Activated CD4-positive, CD25-positive, alpha-beta regulatory T cell (primary cell): ENCODE measurements at places on chromosomes 7 and 10.

DNA sequence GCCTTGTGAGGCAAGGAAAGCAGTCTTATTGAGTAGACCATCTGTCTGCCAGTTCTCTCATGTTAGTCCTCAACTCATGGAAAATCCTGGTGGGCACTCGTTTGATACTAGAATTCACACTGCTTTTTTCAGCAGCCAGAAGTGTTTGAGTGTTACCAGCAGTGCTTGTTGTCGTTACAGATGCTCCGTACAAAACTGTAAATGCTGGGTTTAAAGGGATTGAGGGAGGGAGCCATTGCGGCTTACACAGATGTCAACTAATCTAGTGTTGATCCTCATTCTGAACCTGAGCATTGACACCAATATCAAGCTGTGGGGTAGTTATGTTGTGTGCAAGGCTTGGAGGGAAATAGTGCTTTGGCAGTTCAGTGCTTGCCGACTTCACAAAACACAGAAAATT is 348.6 kb downstream of the AUTS2 start:
- DNase-seq, result no peak

DNA sequence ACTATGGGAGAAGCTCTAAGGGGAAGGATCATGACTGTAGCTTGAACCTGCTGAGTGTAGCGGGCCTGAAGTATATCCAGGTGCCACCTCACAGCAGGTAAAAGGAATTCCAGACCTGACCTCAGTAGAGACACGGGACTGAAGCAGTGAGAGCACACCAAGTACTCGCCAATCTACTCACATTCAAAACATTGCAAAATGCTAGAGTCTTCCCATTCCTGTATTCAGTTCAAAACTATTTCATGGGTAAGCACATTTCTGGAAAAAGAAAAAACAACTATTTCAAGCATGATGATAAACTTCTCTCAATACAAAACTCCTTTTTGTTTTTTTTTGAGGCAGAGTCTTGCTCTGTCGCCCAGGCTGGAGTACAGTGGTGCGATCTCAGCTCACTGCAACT is 121.9 kb upstream of the AUTS2 start:
- no peak for DNase-seq

- DNase-seq, result no peak
These were observed 188.6 kb downstream of the RPS24 start for GRCh38 chr10:78222096-78222790.

DNA sequence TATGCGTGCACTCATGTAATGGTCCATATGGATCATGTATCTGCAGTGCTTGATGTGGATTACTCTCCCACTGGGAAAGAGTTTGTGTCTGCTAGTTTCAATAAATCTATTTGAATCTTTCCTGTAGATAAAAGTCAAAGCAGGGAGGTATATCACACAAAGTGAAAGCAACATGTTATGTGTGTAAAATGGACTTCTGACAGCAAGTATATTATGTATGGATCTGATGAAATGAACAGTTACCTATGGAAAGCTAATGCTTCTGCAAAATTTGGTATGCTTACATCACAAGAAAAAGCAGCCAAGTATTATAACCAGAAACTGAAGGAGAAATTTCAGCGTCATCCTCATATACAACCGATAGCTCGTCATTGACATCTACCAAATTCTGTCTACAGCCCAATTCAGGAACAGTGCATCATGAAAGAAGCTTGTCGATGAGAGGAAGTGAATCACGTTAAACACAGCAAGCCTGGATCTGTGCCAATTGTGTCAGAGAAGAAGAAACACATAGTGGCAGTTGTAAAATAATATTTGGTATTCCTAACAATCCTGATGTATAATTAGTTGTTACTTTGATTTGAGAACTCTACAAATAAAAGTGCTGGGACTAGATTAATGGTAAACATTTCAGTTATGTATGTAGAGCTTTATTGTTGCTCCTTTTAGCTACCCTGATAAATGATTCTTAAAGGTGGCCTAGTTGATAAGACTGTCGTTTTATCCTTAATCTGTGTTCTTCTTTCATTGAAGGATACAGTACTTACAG is 14.2 kb upstream of the SYPL1 start:
- no peak for DNase-seq

- DNase-seq, result peak; percentile 22
These were observed 4.4 kb upstream of the MYL7 start for GRCh38 chr7:44145479-44145968.

DNA sequence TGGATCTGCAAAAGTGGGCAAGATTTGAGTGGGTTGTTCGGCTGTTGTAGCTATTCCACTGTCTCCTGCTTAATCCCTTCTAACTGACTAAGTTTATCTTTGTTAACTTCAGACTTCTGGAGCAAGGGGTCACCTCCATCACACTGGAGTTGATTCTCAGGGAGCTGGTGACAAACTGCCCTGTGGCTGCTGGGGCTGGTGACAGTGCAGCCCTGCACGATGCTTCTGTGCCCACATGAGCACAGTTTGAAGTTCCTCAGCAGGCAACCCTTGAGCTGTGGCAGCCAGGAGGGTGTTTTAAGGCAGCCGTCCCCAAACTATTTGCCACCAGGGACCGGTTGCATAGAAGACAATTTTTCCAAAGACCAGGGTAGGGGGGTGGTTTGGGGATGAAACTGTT is 40.5 kb downstream of the ADRB1 start:
- DNase-seq, result no peak

DNA sequence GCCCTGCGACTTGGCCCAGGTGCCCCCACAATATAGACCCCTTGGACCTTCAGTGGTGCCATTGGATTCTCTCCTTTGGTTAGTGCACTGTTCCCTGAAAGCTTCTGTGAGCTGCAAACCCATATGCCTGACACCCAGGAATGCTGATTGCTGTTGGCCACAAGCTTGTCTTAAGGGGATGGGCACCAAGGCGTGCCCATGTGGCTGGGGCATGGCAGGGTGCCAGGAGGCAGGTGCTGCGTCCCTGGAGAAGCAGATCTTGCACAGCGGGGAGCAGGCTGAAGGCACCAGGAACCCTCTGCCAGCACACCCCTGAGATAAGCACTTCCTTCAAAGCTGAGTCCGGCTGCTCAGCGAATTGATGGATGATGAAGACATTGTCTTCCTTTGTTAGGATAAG is 411.8 kb downstream of the SDK1 start:
- DNase-seq, result no peak

- DNase-seq, result no peak
These were observed 54.2 kb upstream of the SVIL start for GRCh38 chr10:29689001-29689400.

DNA sequence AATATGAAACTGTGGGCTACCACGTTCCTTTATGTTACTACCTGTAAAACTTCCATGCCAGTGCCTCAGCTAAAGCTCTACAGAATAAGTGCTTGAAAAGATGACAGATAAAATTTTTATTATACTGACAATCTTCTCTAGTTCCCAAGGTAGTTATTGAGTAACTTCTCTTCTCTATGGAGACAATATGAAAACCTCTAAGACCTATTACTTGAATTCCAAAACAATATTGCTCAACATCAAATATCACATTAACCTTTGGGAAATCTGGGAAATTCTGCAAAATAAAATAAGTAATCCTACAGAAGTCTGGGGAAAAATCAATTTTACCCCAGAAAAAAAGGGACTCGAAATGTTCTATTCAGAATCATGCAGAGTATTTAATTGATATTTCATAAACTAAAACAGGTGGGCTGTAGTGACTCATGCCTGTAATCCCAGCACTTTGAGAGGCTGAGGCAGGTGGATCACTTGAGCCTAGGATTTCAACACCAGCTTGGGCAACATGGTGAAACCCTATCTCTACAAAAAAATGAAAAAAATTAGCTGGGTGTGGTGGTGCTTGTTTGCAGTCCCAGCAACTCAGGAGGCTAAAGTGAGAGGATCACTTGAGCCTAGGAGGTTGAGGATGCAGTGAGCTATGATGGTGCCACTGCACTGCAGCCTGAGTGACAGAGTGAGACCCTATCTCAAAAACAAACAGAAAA is 23.8 kb upstream of the ANK3 start:
- DNase-seq, result no peak

DNA sequence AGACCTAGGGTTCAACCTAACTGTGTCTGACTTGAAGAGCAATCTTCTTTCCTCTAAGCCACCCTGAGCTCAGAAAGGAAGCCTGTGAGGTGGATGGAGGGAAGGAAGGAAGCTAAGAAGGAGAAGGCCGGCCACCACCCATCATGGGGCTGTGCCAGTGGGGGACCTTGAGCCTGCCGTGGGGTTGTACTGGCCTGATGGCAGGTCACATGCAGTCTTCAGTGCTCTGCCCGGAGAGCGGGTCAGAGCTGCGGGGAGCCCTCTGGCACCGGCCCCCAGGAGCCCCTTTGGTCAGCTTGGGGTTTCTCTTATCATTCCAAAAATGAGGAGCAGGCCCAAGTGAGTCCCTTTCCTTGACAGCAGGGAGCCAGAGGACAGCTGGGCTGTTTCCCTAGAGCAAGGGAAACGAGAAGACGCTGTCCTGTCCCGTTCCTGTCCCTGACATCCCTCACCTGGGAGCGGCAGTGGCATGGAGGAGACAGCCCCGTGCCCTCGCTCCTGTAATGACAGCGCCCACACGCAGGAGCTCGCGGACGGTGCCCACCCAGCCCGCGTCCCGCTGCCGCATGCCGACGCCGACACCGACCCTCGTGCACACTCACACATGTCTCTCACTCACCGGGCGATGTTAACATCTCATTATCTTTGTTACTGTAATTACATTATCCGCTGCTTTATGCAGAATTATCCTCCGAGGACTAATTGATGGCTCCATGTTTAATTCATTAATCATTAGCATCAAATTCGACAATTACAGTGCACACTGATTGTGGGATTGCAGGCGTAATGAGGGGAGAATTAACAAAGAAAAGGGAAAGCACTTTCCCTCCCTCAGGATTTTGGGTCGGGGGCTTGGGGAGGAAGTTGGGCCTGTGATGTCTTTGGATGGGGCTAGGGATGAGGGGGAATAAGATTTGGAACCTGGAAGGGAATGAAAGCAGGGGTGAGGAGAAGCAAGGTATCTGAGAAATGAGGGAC is 31.3 kb downstream of the GBX1 start:
- DNase-seq, result no peak

- no peak for DNase-seq
These were observed 32.6 kb upstream of the ORC5 start for GRCh38 chr7:104240401-104240800.

GRCh38 chr7:22563032-22563501 is 63.1 kb upstream of the STEAP1B start:
- DNase-seq, result no peak

DNA sequence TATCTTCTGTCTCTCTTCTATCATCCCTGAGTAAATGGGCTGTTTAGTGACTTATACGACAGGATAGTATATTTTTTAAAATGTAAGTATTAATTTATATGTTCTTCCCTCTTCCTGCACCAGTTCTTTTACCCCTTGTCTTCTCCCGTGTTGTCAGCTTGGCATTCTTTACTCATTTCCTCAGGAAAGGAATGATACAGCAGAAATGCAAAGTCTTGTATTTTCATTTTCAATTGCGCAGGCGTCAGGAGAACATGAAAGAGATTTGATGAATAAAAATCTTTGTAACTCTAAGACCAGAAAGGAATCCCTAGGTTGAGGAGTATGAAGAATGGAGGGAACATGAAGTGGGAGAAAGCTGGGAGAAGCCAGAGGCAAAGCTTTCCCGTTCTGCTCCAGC is 18.8 kb upstream of the VPS41 start:
- DNase-seq, result no peak

- DNase-seq, result no peak
These were observed 1.1 kb downstream of the GRB10 start for GRCh38 chr7:50781381-50782293.

- no peak for DNase-seq
These were observed 38.0 kb downstream of the ZCCHC24 start for GRCh38 chr10:79407423-79407796.

- no peak for DNase-seq
These were observed 10.9 kb upstream of the SP8 start for GRCh38 chr7:20797462-20798080.

DNA sequence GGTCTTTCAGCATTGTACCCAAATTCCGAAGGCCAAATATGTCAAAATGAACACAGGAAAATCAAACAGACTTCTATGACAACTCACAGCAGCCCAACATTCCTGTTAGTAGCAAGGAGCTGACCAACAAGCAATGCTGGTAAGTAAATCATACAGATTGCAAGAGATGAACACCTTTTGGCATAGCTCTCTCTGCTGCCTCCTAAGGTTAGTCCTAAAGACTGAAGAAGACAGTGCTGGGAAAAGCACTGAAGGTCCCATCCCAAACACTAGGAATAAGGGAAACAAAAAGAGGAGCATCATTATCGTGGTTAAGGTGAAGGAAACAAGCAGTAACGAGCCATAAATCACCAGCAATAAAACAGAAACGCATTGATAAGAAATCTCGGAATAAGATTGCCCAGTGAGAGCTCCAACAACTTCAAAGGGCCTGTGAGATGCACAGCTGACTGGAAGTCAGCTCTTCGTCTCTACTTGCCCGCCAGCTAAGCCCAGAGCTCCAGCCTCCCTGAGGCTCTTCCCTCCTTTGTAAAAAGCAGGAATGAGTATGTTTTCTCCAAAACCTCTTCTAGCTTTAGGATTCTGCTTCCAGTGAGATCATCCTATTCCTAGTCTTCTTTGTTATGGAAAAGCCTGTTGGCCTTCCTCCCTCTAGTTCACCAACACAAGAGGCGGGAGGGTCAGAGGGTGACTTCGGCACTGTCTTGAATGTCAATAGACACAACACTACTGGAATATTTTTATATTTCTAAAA is 15.3 kb downstream of the NUDT5 start:
- DNase-seq, result no peak

DNA sequence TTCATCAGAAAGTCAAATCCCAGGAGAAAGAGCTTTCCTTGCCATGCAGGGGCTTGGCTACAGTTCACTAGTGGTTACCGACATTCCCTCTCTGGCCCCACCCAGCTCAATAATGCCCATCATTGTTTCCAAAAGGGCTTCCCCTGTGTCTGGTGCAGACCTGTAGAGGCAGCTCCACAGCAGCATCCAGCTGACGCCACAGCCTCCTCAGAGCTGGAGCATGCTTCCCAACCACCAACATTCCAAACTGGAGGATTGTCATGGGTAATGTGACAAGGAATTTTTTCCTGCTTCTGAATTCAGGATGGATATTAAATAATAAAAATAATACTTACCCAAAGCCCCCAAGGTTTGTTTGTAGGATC is 77.4 kb downstream of the ZNF365 start:
- DNase-seq, result no peak
